CD4-positive, CD25-positive, alpha-beta regulatory T cell (primary cell): ENCODE measurements at places on chromosomes 16 and 17. TPM values are rescaled to one million over a fixed set of nuclear protein-coding genes. Genes with fewer than 3 reads are reported as not detected.

GRCh38 chr16:85675251-85675874 lies 13.4 kb downstream of the GINS2 start:
- DNase-seq, result peak; percentile 20
- peaks cover 36% of the 10 kb centered on the region for H3K36me3 ChIP-seq
- no peaks in the 10 kb centered on the region for H3K27me3 ChIP-seq
- H3K4me1 ChIP-seq, result no peaks in the 10 kb centered on the region

- no peak overlapping the region for H3K4me3 ChIP-seq
- H3K4me1 ChIP-seq, result peaks cover 3% of the 10 kb centered on the region
Measured at GRCh38 chr17:49521471-49522356, 26.6 kb downstream of the NGFR start.

DNA sequence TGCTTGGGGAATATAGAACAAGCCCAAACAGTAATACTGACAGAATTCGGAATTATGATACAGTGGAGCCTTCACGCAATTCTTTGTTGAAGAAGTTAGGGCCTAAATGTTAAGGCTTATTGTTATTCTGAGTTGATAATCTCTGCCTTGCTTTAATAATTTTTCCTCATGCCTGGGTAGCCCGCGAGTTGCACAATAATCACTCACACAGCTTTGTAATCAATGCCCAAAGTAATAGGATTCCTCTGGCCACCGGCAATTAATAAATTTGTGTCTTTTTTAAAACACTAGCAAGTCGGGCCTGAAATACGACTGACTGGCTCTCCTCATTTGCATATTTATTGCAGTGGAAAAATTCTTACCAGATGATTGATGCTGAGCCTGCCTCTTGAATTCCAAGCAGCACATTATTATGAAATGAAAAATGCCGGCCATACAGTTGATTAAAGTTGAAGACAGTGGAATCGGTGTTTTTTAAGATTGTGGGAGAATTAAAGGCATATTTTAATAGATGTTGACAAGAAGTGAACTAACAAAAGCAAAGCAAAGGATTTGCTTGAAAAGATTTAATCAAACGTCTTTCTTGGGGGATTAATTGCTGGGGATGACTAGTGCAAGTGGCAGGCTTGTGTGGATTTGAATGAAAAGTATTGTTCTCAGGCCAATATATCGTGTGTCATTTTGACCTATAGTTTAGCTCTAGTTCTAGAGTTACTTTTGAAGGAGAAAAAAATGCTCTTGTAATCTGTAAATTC lies 30.2 kb downstream of the AATF start:
- no peak for DNase-seq
- H3K4me1 ChIP-seq, result no peaks in the 10 kb centered on the region
- no peak overlapping the region for H3K4me3 ChIP-seq
- H3K36me3 ChIP-seq, result peaks cover 5% of the 10 kb centered on the region

DNA sequence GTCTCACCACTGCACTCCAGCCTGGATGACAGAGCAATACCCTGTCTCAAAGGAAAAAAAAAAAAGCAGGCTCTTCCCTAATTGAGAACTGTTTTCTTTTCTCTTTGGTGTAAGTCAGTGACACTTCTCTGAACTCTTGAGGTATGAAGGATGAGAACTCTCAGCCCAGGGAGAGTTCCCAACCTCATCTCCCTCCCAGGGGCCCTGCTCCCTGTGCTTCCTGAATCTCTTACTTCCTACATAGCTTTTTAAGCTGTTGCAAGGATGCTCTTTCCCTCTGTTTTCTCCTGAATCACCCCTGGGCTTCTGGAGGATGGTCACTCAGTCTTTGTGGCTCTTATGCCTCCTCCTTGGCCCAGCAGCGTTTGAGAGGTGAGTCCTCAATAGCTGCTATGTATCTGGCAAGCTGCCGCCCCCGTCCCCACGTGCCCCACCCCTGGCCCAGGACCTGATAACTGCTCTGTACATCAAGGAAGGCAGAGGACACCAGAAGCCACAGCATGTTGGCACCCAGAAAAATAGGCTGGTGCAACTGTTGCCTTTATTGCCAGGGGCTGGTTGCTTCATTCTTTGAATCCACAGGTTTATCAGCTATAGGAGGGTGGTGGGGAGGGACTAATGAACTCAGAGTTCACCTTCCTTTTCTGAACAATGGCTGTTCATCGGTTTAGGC lies 24.0 kb downstream of the IGF2BP1 start:
- no peak overlapping the region for H3K27ac ChIP-seq
- peaks cover 7% of the 10 kb centered on the region for H3K27me3 ChIP-seq
- H3K4me3 ChIP-seq, result no peak overlapping the region
- no peaks in the 10 kb centered on the region for H3K36me3 ChIP-seq

- H3K27ac ChIP-seq, result no peak overlapping the region
- peaks cover 26% of the 10 kb centered on the region for H3K4me1 ChIP-seq
- no peak overlapping the region for H3K4me3 ChIP-seq
- H3K27me3 ChIP-seq, result no peaks in the 10 kb centered on the region
- no peaks in the 10 kb centered on the region for H3K36me3 ChIP-seq
Measured at GRCh38 chr16:78748220-78748929, 648.9 kb downstream of the WWOX start.

PRAC2 gene
- total RNA-seq, result not detected

HBA2 gene
- total RNA-seq, result 0.86 TPM
